ENCODE measurements at places on chromosomes 3 and 15.

DNA sequence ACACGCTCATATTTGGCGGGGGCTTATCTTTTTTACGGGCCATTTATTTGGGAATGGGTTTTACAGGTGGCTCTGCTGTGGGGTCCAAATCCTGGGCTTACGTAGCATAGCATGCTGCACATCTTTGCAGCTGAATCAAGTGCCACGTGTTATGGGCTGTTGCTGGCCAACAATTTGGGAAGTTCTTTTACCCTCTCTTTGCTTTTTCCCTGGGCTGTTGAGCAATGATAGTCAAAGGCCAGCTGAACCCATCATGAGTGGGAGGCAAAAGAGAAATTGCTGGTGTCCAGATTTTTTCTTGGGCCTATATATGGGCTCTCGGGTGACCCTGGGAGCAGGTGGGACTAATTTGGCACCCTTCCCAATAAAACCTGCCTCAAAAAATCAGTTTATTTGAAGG lies 209.3 kb upstream of the SATB1 start:
- DNase-seq = no peak

- peak; percentile 54 for DNase-seq
Measured at GRCh38 chr3:13110678-13111116, 37.5 kb upstream of the IQSEC1 start.

GRCh38 chr15:69476704-69477473 lies 24.3 kb downstream of the RPLP1 start:
- no peak for DNase-seq

DNA sequence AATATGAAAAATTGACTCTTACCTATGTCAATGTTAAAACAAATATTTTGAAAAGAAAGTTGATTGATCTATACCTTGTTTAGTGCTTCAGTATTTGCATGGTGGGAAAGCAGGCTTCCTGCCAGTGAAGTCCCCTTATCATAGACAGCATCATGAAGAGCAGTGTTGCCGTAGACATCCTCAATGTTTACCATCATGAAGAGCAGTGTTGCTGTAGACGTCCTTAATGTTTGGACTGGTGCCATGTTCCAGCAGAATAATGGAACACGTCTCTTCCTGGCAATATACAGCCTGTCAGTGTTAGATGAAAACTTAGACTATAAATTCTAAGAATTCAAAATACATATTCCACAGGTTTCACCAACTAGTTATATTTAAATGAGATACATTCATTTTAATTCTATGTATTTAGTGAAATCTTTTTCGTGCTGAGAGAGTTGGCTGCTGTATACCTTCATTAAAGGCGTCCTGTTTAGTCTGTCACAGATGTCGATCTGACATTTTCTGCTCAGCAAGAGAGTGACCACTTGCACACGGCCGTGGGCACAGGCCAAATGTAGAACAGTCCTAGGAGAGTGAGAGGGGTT lies 116.8 kb downstream of the LMLN start:
- no peak for DNase-seq

GRCh38 chr3:66411961-66412887 lies 88.6 kb downstream of the LRIG1 start:
- DNase-seq = no peak

DNA sequence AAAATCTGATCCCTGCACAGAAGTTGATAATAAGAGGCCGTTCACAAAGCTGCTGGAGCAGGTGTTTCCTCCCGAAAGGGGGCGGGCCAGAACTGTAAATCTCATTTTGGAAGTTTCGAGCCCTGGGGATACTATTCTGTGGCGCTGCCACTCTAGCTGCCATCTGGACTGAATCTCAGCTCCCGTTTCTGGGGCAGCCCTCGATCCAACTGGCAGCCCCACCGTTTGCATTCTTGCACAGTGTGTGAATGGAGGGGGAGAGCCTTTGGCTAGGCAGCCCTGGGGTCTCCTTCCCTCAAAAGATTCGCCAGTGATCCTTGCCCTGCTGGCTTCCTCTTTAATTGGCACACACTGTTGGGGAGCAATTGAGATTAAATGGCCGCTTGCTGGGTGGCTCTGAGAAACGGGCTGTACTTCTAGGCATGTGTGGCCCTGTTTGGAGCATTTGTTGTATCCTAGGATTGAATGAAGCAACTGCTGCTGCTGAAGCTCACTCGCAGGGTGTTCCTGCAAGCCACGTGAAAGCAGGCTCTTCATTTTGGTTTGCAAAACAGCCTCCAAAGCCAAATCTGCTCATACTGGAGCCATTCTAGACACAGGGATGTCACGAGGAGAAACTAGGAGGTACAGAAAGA lies 57.2 kb upstream of the TOPAZ1 start:
- DNase-seq = no peak

DNA sequence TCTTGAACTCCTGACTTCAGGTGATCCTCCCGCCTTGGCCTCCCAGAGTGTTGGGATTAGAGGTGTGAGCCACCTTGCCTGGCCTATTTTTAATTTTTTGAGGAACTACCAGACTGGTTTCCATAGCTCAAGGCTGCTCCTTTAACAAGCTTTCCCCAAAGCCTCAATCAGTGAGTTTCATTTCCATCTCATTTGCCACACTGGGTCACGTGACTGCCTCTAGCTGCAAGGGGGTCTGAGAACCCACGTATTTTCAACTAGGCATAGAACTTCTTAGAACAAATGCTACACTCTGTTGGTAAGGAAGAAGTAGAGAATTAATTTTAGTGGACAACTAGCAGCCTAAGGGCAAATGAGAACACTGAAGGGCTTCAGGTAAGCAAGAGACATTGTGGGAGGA lies 3.1 kb upstream of the CD276 start:
- DNase-seq = no peak

DNA sequence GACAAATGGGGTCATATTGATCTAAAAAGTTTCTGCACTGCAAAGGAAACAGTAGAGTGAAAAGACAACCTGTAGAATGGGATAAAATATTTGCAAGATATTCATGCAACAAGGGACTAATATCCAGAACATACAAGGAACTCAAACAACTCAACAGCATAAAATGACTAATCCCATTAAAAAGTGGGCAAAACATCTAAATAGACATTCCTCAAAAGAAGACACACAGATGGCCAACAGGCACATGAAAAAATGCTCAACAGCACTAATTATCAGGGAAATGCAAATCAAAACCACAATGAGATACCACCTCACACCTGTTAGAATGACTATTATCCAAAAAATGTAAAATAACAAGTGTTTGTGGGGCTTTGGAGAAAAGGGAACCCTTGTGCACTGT lies 8.8 kb downstream of the SLC12A8 start:
- DNase-seq = no peak

- no peak for DNase-seq
Measured at GRCh38 chr15:56016281-56016680, 22.9 kb upstream of the NEDD4 start.

DNA sequence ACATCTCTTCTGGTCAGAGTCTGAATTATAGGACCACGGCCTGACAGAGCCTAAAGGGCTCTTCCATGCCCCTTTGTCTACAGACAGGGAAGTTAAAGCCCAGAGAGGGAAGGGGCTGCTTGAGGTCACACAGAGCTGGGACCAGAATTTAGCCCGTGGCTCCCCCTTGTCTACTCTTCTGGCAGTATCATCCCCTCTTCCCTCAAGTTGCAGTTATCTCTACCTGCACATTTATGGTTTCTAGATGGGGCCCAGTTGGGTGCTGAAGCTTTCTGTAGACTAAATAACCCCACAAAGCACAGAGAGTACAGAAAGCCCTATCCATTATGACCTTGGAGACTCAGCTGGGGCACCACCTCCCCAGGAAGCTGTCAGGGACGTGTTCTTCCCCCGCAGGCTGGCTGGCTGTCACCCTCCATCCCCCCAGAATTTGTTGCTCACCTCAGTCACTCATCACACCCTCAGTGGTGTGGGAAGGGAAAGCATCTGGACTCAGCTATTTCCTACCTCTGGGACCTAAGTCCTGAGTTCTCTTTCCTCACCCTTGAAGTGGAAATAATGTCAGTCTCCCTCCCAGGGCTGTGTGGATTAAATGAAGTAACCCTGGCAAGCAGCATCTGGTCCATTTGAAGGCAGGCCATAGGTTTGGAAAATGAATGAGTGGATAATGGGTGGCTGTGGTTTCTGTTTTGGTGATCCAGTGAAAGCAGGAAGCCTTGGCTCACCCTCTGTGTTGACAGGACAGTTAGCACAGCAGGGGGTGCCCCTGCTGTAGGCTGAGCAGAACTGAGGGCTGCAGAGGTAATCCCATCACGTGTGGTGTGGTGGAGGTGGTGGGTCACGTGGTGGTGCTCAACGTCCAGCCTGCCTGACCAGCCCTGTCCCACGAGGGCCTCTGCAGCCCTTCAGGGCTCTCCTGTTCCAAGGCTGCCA lies 16.3 kb downstream of the ACOX2 start:
- no peak for DNase-seq

- no peak for DNase-seq
Measured at GRCh38 chr3:195005251-195005620, 265.7 kb downstream of the XXYLT1 start.

DNA sequence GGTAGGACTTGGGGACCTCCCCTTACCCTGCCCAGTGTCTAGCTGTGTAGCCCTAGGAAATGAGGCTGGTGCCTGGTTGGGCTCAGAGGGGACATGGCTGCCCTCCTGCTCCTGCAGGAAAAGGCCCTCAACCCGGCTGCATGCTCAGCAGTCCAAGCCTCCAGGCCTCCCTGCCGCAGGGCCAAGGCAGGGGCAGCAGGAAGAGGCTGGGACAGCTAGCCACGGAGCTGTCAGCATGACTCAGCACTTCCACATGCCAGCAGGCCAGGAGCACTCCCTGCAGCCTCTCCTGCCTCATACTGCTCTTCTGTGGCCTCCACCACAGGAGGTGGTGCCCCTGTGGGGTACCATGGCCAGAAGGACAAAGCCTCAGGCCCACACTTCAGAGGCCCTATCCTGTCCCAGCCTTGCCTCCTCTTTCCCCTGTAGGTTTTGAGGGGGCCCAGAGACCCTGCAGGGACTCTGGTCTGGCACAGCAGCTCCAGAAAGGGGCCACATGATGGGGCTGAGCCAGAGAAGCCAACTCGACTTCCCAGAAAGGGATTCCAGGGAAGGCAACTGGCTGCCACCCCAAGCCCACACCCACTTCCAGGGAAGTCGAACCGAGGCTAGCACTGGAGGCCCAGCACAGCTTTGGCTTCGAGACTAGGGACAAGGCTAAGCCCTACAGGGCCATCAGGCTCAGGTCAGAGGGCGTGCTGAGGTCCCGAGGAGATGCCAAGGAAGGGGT lies 19.5 kb downstream of the TKT start:
- no peak for DNase-seq

DNA sequence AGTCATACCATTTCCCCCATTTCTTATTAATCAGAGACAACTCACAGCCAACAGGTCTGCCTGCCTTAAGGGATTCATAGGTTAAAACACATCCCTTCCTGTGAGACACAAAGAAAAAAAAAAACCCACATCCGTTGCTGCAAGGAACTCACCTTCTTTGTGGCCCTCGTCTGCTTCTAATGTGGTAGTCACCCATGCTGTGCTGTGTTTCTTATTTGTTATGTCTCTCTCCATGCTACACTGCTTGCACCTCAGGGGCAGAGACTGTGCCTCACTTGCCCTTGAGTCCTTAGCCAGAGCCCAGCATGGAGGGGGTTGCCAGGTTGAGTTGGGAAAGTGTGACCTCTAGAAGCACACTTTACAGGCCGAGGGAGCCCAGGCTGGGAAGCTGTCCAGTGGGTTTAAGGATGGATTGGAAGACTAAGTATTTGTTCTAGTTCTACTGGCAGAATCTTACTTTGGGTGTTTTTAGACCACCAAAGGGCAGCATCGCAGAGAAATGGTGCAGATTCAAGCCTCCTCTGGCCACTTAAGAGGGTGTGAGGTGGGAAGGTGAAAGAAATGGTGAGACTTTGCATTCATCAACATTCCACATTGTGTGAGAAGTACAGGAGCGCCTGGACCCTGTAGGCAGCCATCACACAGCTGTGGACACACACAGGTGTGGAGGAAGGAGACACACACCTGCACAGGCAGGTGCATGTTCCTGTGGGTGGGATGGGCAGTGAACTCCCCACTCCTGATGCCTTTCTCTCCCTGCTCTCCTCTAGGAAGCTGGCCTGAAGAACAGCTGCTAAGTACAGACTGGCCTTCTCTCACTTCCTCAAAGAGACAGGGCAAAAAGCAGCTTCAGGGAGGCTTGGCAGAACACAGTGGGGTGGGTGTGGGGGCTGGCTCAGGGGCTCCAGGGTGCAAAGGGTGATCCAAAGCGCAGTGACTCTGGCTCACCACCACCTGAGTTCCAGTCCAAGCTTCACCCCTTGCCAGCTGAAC lies 48.8 kb downstream of the GLB1 start:
- DNase-seq = no peak

GRCh38 chr3:161991901-161992540 lies 495.4 kb downstream of the OTOL1 start:
- no peak for DNase-seq

DNA sequence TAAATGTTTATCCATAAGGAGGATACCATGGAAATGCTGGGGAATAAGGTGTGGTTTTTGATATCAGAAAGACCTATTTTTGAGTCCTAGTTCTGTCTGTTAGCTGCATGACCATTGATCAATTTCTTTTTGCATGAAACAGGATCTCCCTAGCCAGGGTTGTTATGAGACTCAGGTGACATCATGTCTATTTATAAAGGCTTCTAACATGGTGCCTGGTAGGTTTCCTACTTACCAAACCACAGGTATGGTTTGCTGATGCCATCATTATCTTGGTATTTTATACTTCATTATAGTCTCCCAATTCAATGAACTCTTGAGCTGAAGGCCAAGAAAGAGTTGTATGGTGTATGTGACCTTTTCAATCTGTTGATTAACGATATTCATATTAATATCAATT lies 144.0 kb downstream of the CLSTN2 start:
- DNase-seq = no peak

DNA sequence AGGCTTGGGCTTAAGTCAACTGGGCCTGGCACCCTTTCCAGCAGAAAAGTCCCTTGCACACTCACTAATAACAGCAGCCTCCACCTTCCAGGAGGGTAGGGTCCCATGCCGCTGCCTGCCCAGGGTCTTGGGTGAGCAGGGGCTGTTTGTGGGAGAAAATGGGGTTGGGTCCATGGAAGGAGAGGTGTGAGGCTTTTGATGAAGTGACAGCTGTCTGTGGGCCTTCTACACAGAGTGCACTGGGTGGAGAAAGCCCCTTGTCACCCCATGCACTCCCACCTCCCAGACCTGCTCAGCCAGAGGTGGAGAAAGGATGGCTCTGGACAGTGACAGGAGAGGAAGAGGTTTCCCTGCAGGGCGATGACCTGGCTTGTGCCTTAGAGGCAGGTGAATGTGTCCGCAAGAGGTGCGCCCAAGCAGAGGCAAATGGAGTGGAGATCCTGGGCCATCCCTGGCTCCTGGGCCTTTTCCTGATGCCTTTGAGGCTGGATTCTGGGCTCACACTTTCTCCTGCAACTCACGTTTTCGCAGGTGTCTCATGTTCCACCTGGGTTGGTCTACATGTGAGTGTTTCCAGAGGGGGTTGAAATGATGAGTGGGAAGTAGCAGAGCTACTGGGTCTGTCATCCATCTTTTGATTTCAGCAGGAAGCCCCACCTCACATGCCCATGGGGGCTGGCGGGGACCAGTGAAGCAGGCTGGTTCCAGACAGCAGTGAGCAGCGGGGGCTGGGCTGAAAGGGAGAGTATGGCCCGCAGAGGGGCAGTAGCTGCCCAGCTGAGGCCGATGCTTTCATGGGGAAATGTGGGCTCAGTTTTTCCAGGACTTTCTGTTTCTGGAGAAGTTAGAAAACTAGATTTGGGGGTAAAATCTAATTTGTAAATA lies 85.2 kb upstream of the PRR23E start:
- no peak for DNase-seq
